Stimulated activated CD4-positive, alpha-beta T cell treated with anti-CD3 and anti-CD28 coated beads, Interleukin-2, amount 100 ng/mL, for 48 hours (primary cell): ENCODE measurements at places on chromosomes 7 and 10.

DNA sequence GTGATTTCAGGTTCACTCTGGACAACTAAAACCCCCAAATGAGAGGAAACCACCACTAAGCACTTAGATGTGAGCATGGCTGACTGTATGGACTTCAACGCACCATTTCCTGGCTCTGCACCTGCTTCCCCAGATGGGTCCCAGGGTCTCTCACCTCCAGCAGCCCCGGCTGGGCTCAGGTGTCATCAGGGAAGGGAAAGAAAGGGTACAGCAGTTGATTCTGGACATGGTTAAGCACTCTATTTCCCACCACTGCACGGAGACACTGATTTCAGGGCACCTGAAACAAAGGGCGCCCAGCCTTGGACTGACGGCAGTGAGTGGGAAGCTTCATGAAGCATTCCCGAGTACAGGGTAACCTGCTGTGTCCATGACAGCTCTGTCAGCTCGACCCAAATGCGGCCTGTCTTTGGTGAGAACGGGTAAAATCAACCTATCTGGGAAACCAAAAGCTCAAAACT is 19.0 kb downstream of the FAM53B start:
- DNase-seq = no peak

DNA sequence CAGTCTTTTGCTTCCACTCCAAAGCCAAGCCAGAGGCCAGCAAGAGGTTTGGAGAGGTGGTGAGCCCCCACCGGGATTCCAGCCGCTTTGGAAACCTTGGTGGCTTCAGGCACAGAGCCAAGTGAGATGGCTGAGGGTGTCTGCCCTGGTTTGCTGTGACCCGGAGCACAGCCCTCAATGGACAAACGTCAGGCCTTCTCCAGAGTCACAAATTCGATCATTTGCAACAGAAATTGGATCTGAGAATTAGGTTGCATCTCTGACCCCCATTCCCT is 885 bp upstream of the NKX1-2 start:
- no peak for DNase-seq

DNA sequence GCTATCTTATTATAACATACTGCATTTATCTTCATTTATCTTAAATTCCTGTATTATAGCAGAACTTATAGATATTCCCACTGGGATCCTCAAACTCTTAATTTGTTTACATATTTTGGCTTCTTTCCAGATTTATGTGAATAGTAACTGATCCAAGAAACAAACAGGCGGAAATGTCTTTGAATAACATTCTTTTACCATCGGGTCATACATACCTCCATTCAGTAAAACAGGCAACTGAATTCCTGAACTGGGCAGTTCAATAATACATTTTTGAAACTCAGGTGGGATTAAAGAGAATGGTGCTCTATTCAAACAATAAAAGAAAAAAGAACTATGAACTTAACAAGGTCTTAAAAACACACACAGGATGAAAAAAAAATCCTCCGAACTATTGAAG is 337.4 kb downstream of the CRPPA start:
- no peak for DNase-seq

GRCh38 chr10:129219364-129219763 is 247.7 kb upstream of the MGMT start:
- no peak for DNase-seq

- no peak for DNase-seq
Measured at GRCh38 chr10:94645285-94645684, 38.2 kb upstream of the CYP2C18 start.
